ENCODE measurements at places on chromosomes 11 and 22.

DNA sequence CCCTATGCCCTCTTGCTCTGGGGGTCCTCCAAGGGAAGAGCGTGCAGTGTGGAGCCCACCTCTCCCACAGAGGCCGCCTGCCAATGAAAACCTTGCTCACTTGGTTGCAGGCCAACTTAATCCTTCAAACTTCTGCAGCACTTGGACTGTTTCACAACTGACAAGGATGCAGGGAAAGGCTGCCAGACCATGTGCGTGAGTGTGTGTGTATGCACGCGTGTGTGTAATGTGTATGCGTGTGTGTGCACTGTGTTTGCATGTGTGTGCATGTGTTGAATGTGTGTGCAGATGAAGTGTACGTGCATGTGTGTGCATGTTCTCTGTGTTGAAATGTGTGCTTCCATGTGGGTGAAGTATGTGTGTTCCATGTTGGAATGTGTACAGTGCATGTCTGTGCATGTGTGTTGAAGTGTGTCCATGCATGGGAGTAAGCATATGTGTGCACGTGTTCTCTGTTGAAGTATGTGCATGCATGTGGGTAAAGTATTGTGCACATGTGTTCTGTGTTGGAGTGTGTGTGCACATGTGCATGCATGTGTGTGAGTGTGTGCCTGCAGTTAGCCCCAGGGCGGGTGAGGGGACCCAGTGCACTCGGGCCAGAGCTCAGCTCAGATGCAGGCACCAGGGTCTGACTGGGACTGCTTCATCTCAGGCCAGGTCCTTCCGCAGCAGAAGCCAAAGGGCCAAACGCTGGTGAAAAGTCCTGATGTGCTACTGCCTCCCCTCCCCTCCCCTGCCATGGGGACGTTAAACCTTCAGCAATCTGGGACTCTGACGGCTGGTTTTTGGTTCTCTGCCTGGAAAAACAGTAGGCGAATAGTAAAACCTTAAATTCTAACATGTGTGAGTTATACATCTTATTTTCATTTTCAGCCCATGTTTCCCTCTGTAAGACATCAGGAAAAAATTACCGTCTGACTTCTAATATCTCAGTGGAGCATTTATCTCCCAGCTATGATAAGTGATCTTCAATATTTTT, 72.0 kb downstream of the FLI1 start:
- no peak for DNase-seq

GRCh38 chr22:35882211-35883030, 146.2 kb downstream of the RBFOX2 start:
- DNase-seq = no peak

GRCh38 chr11:94376841-94377240, 24.4 kb downstream of the GPR83 start:
- DNase-seq = no peak

GRCh38 chr11:19237813-19238212, 2.9 kb downstream of the E2F8 start:
- no peak for DNase-seq

- DNase-seq = no peak
These were observed 2.2 kb downstream of the OR51E1 start for GRCh38 chr11:4645974-4646373.

All from stimulated activated CD4-positive, alpha-beta T cell treated with anti-CD3 and anti-CD28 coated beads, Interleukin-4, amount 100 ng/mL, for 48 hours (primary cell).